ENCODE measurements at places on chromosomes 16 and 17.

GRCh38 chr17:67180275-67180674 lies 64.7 kb downstream of the HELZ start:
- no peak for DNase-seq

- no peak for DNase-seq
These were observed 8.0 kb downstream of the SMG6 start for GRCh38 chr17:2295575-2295974.

GRCh38 chr16:20004931-20005330 lies 68.8 kb downstream of the GPR139 start:
- no peak for DNase-seq

GRCh38 chr17:9185142-9185541 lies 163.8 kb downstream of the NTN1 start:
- no peak for DNase-seq

DNA sequence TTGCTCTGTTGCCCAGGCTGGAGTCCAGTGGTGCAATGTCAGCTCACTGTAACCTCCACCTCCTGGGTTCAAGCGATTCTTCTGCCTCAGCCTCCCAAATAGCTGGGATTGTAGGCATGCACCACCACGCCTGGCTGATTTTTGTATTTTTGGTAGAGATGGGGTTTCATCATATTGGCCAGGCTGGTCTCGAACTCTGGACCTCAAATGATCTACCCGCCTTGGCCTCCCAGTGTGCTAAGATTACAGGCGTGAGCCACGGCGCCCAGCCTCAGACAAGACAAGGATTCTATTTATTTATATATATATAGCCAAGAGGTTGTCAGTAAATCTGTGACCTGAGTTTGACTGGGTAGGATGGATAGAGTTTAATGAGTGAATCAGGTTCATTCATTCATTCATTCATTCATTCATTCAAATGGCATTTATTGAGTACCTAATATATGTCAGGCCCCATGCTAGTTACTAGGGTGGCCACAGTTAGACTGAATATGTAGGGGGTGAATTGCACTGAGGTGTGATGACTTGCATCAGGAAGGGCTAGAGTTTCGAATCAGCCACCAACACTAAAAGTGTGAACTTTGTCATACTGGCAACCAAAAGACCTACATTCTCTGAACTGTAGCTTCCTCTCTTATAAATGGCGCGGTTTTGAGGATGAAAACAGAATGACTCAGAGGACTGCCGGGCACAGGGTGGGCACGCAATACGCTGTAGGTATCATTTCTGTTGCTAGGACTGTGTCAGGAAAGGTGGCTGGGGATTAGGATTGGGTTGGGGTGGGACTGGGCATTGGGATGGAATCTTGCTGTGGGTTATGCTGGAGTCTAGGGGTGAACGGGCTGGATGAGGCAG lies 37.8 kb downstream of the ITGAE start:
- peak; percentile 67 for DNase-seq

DNA sequence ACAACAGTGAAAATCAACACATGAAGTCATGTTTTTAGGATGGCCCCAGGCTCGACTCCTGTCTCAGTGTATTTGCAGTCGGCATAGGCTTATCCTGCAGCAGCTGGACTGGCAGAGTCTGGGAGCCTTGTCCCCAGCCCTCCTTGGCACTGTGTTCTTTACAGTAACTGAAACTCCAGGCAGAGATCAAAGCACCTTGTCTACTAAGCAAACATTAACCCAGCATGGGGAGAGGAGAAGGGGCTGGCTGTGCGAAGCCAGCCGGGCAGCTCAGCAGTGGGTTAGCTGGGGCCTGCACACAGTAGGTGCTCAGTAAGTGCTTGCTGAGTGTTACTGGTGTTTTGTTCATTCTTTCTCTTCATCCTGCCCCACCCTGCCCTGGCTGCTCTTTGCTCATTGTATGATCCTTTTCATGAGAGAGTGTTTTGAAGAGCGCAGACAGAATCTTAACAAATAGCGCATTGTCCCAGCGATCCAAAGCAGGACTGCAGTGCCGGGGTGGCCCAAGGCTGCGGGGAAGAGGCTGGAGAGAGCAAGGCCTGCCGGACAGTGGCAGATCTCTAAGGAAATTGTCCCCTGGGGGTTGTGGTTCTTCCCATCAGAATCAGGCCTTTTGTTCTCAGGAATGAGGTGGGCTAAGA lies 23.5 kb upstream of the ITGB4 start:
- no peak for DNase-seq

DNA sequence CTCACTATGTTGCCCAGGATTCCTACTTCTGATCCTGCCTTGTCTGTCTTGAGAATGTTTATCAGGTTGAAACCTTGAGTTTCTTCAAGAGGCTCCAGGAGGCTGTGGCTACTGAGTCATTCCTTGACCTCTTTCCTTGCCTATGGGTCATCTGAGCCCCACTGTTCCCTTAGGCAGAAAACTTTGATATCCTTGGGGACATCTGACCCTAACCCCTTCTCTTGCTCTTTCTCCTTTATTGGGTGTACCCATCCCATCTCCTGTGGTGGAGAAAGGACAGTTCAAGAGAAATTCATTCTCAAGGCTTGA lies 12.5 kb downstream of the ARL4D start:
- DNase-seq = no peak

GRCh38 chr16:22333457-22333994 lies 36.3 kb downstream of the POLR3E start:
- no peak for DNase-seq

DNA sequence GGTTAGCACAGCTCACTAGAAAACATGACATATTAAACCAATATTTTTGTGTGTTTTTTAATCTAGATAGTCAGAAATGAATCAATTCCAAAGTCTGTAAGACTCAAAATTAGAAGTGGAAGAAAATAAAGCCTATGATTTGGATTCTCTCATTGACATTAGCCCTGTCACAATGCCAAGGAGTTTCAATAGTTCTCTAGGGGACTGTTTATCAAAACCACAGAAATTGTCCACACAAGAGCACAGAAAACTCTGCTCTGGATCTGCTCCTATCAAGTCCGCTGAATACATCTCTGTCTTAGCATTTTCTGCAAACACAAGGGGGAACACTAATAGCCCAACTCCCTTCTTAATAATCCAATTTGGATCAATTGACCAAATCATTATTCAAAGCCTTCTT lies 152.0 kb downstream of the HS3ST3B1 start:
- no peak for DNase-seq

DNA sequence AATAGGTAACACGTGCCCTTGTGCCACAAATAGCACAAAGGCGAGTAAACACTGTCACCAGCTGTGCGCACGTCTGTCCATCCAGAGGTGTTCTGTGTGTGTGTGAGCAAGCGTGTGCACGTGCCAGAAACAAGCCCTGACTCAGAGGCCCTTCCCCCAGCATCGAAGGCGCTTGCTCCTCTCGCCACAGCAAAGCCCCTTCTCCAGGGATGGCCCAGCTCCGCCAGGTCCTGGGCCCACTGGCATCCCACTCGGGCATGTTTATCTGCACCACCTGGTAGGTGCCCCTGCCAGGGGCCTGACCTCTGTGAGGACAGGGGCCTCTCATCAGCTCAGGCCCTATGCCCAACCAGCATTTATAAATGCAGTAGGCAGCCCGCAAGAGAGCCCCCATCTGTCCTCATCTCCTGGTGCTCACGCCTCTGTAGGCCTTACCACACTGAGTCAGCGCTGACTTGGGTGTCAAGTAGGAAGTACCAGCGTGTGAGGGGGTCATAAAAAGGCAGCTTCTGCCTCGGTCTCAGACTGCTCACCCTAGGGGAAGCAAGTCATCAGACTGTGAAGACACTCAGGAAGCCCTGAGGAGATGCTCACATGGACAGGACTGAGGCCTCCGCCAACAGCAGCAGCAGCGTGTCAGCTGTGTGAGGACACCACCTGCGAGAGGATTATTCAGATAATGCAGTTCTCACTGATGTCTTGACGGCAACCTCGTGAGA lies 10.8 kb downstream of the TMEM235 start:
- no peak for DNase-seq

- no peak for DNase-seq
These were observed 47.4 kb downstream of the CEP95 start for GRCh38 chr17:64554028-64554637.
